ENCODE measurements at places on chromosomes 4 and X.

GRCh38 chr4:40289366-40290188, 45.6 kb upstream of the CHRNA9 start:
- no peak overlapping the region for H3K4me3 ChIP-seq
- no peaks in the 10 kb centered on the region for H3K27me3 ChIP-seq
- H3K4me1 ChIP-seq: peaks cover 2% of the 10 kb centered on the region
- H3K27ac ChIP-seq: no peak overlapping the region

DNA sequence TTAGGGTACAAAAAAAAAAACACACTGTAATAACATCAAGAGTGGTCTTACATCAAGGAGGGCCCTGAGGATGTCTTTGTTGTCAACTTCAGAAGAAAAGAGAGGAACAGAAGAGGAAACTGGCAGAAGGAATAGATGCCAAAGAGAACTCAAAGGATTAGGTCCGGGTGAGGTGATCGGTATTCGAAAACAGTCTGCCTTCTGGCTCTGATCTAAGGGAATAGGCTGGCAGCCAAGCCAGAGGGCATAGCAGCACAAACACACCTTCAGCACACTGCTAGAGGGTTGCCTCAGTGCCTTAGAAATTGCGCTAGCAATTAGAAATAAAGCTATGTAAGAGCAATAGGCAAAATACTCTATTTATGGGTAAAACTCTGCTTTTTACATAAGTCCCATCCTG, 91.4 kb upstream of the TTC29 start:
- H3K4me3 ChIP-seq: no peak overlapping the region
- no peaks in the 10 kb centered on the region for H3K4me1 ChIP-seq
- H3K27me3 ChIP-seq: no peaks in the 10 kb centered on the region
- no peaks in the 10 kb centered on the region for H3K36me3 ChIP-seq
- no peak overlapping the region for H3K27ac ChIP-seq

DNA sequence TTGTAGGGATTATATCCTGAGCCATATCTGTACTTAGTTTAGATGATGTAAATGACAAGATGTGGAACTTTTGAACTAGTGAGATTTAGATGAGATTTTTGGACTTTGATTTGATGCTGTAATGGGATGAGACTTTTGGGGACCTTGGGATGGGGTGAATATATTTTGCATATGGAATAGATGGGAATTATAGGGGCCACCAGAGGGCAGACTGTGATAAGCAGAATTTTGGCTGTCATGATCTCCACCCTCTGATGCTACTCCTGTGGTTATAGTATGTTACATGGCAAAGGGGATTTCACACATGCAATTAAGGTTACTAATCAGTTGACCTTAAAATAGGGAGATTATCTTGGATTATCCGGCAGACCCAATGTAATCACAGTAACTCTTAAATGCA, 214.0 kb upstream of the NHS start:
- H3K36me3 ChIP-seq: peaks cover 32% of the 10 kb centered on the region
- no peak for DNase-seq
- no peak overlapping the region for H3K27ac ChIP-seq
- no peaks in the 10 kb centered on the region for H3K4me1 ChIP-seq
- H3K4me3 ChIP-seq: no peak overlapping the region

GRCh38 chr4:77833126-77833724, 14.1 kb upstream of the CNOT6L start:
- no peak overlapping the region for H3K27ac ChIP-seq
- no peaks in the 10 kb centered on the region for H3K27me3 ChIP-seq
- no peaks in the 10 kb centered on the region for H3K4me1 ChIP-seq
- H3K36me3 ChIP-seq: no peaks in the 10 kb centered on the region
- no peak for DNase-seq
- H3K4me3 ChIP-seq: no peak overlapping the region

GRCh38 chr4:20926529-20926928, 226.3 kb downstream of the PACRGL start:
- H3K4me1 ChIP-seq: no peaks in the 10 kb centered on the region
- H3K36me3 ChIP-seq: no peaks in the 10 kb centered on the region
- H3K27me3 ChIP-seq: no peaks in the 10 kb centered on the region
- no peak overlapping the region for H3K4me3 ChIP-seq
- H3K27ac ChIP-seq: no peak overlapping the region
- DNase-seq: no peak

DNA sequence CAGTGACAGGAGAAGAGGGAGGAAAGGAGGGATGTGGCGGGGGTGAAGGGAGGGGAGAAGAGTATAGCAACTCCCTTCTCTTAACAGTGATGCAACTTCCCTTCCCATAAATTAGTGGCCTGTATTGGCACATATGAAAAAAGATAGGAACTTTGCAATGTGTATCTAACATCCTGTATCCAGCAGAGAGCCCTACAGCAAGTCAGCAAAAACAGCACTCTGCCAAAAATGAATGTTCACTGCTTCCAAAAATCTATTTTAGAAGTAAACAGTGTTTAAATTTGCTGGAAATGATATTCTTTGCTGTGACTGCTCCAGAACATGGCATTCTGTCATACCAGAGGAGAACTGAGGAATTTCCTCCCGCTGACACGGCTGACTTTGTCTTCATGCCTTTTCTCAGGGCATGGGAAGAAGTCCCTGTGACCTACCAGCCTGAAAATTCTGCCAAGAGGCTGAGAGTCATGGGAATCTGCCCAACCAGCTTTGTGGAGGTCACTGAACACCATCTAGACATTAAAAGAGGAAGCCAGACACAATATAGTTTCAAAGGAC, 343.4 kb upstream of the RASGEF1B start:
- H3K4me1 ChIP-seq: no peaks in the 10 kb centered on the region
- no peaks in the 10 kb centered on the region for H3K27me3 ChIP-seq
- H3K27ac ChIP-seq: no peak overlapping the region

- no peaks in the 10 kb centered on the region for H3K36me3 ChIP-seq
- H3K27me3 ChIP-seq: no peaks in the 10 kb centered on the region
- no peaks in the 10 kb centered on the region for H3K4me1 ChIP-seq
These were observed 58.8 kb upstream of the TRPC3 start for GRCh38 chr4:122010610-122011009.

- peaks cover 7% of the 10 kb centered on the region for H3K4me1 ChIP-seq
- no peaks in the 10 kb centered on the region for H3K27me3 ChIP-seq
- H3K4me3 ChIP-seq: no peak overlapping the region
- peaks cover 16% of the 10 kb centered on the region for H3K36me3 ChIP-seq
- no peak overlapping the region for H3K27ac ChIP-seq
These were observed 6.3 kb upstream of the FAM200B start for GRCh38 chr4:15675356-15675755.

- no peak overlapping the region for H3K4me3 ChIP-seq
- H3K27ac ChIP-seq: no peak overlapping the region
- no peaks in the 10 kb centered on the region for H3K27me3 ChIP-seq
- no peak for DNase-seq
These were observed 254.4 kb upstream of the CXXC4 start for GRCh38 chr4:104749062-104749461.

All from H9 (cell line).